Fibroblast of lung (primary cell): ENCODE measurements at places on chromosomes 7 and 10.

DNA sequence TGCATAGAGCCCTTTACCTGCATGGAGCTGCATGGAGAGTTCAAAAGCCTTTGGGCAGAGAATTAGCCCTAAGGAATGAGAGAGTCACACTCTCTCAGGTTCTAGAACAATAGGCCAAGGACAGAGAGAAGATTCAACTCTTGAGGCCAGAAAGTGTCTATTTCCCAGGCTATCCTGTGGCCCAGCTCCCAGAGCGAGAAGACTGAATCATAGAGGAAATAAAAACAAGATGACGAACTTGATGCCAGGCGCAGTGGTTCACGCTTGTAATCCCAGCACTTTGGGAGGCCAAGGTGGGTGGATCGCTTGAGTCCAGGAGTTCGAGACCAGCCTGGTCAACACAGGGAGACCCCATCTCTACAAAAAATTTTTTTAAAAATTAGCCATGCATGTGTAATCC is 18.3 kb upstream of the PODXL start:
- DNase-seq, result no peak

DNA sequence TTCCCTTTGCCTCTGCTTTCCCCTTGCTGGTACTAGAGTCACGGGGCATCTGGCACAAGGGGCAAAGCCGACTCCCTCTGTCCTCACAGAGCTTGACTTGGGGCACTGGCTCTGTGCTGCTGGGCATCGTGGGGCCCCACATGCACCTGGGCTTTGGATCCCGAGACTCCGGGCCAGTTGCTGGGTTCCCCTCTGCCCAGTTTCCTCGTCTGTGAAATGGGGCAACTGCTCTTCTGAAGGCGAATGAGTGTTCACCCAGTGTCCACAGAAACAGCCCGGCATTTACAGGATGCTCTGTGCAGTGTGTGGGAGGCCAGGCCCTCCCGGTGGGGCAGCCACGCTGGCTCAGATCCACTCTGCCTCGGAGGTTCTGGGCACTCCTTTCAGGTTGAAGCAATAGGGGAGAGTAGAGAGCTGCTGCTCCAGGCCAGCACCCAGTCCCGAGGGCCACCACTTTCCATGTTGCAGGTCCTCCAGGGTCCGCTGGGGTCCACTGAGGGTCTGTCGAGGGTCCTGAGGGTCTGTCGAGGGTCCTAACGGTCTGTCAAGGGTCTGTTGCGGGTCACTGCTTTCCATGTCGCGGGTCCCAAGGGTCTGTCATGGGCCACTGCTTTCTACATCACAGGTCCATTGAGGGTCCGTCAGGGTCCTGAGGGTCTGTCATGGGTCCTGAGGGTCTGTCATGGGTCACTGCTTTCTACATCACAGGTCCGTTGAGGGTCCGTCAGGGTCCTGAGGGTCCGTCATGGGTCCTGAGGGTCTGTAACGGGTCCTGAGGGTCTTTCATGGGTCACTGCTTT is 103.6 kb downstream of the VIPR2 start:
- DNase-seq, result no peak

DNA sequence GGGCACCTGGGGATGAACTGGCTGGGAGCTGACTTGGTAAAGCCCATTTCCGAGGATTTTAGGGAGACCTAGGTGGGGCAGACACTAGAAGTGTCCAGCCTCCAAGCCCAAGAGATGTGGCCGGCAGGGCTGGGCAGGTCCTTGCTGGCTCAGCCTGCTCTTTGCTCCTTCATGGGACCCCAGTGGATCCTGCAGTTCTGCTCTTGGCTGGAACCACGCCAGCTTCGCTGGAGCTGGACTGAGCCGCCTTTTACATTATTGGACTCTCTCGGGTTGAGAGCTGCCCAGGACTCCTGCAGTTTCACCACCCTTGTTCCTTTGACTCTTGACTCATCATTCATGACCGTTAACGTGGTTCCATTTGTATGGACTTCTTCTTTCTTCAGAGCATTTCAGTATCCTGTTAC is 5.7 kb downstream of the PPIF start:
- DNase-seq, result no peak

GRCh38 chr10:114061789-114062188 is 18.1 kb downstream of the ADRB1 start:
- no peak for DNase-seq

- DNase-seq, result peak; percentile 39
Observed at GRCh38 chr10:12397941-12398340, 48.6 kb downstream of the CAMK1D start.

DNA sequence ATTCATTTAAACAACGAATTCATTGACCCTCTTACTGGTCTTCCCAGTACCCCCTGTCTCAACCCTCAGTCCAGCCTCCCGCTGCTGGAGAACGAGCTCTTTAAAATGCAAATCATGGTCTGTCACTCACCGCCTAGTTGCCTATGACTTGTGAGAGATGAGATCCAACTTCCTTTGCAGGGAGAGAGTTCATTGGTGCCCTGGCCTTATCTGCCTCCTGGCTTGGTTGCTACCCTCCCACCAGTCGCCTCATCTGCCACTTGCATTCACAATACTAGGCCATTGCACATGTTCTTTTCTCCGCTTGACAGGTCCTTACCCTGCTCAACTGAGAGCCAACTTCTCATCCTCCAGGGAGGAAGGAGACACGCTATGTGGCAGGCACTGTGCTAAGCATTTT is 54.0 kb upstream of the MXI1 start:
- DNase-seq, result no peak

DNA sequence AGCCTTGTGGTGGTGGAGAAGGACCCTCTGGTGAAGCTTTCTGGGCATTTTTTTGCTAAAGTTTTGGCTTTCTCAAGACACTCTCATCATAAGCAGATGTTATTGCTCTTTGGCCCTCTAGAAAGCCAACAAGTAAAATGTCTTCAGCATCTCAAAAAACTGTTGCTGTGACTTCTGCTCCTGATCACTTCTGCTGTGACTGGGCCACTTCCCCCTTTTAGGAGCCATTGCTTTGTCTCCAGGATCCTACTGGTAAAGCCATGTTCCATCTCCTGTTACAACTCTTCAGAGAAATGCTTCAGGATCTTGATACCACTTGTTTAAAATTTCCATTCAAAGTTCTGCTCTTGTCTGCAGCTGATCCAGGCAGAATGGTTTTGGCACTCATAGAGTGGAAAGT is 10.9 kb downstream of the PARP12 start:
- DNase-seq, result no peak

GRCh38 chr10:48996-49395 is at the start of gene TUBB8:
TUBB8 (minus strand) TSS chr10:49296; CDS start chr10:49238, 58 bp downstream.
- DNase-seq, result no peak

DNA sequence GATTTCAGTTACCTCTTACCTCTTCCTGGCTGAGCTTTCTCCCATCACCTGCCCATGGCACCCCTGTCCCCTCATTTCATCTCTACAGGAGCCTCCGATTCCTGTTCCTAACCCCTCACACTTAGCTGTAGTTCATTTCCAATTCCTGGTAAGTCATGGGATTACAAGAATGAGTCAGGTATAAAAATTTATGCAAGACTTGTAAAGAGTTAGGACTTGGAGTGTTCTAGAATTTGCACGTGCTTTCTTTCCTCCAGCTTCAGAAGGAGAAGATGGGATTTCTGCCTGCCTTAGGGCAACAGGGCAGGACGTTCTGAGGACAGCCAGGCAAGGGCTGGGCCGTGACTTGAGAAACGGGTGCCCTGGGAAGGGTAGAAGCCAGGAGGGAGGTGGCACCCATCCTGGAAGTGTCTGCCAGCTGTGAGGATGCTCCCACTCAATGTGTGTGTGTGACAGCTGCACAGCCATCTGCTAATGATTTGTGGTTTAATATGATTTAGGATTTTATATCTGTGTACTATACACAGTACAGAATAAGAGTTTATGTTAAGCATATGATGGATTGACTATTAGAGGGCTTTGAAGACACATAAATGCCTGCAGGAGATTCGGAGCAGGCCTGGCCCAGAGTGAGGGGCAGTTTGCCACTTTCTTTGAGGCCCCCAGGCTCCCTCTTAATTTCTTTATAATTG is 81.5 kb upstream of the VIPR2 start:
- no peak for DNase-seq

GRCh38 chr10:131830446-131831130 is 70.2 kb upstream of the PPP2R2D start:
- no peak for DNase-seq
